ENCODE measurements at places on chromosomes 7 and 10.
A peak's percentile ranks its signal among the peaks of the same experiment; 100 is the strongest.

DNA sequence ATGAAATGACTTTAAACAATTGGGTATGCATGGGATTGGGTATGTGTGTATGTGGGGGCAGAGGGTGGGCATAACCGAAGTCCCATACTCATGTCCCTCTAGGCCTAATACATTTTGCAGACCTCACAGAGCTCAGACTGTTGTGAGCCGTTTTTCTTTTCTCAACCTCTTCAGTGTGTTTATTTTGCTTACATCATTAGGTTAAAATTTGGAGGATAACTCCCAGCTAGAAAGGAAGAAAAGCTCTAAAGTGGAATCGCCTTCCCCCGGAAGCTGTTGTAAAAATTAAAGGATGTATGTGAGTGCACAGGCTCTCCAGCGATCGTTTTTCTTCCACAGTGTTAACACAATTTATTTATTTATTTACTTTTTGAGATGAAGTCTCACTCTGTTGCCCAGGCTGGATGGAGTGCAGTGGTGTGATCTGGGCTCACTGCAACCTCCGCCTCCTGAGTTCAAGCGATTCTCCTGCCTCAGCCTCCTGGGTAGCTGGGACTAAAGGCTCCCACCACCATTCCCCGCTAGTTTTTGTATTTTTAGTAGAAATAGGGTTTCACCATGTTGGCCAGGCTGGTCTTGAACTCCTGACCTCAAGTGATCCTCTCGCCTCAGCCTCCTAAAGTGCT, 1.5 kb upstream of the H2AZ2 start:
- DNase-seq: no peak

DNA sequence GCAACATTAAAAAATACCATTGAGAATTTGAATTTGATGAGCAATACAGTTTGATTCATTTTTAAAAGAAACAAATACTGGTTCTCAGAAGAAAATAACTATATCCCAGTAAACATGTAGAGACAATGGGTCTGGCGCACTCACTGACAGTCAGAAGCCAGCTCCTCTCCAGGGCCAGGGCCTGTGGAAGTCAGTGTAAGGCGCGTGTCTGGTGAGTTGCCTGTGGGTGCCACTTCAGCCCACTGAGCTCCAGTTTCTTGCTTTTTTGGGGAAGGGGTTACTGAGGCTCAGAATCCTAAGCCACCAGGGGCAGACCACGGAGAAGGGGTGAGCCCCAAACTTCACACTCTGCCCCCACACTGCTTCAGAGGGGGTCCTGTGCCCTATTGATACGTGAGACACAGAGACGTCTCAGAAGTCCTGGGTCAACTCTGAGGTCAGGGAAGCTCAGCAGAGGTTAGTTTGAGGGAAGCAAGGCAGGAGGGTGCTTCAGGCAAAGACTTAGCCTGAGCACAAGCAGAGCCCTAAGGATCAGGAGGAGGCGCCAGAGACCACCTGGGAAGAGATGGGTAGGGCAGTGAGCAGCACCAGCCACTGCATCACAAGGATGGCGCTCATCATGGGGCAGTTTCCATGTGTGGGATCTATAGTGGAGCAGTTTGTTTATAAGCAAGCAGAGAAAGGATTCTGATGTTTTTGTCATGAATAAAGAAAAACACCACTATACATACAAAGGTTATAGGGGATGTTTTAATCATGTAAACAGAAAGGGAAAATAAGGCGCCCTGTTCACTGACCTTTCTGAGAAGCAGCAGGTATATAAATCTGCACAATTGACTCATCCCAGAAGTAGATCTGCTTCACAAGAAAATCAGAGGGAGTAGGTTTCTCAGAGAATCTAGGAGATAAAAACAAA, 95.7 kb downstream of the PKD1L1 start:
- peak; percentile 40 for DNase-seq

DNA sequence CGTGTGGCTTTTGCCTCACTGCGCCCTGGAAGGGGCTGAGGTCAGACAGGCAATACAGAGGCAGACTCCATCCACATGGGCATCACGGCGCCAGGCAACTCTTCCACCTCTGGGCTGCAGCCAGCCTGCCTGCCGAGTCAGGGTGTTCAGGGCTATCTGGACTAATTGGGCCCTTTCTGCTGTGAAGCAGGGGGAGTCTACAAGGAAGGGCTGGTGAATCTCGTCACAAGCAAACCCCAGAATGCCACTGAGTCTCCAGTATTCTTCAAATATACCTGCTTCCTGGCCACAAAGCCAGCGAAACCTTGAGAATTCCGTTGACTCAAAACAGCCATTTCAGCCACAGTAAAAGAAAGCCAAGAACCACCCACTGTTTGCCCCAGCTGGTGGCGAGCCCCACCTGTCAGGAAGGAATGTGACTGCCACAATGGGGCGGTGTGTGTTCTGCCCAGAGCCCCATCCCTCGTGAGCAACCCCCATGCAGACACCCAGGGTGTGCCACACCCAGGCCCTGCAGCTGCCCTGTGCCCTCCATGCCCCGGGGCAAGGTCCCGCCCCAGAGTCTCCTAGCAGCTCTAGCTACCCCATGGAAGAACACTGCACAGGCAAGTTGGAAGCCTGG, 117.3 kb downstream of the FAM53B start:
- no peak for DNase-seq

- no peak for DNase-seq
These were observed 44.8 kb downstream of the CHST15 start for GRCh38 chr10:124048371-124049290.
